ENCODE measurements at places on chromosomes 6 and 20.
A peak's percentile ranks its signal among the peaks of the same experiment; 100 is the strongest.

- no peak for DNase-seq
These were observed 243.9 kb upstream of the RUNX2 start for GRCh38 chr6:45084257-45084656.

DNA sequence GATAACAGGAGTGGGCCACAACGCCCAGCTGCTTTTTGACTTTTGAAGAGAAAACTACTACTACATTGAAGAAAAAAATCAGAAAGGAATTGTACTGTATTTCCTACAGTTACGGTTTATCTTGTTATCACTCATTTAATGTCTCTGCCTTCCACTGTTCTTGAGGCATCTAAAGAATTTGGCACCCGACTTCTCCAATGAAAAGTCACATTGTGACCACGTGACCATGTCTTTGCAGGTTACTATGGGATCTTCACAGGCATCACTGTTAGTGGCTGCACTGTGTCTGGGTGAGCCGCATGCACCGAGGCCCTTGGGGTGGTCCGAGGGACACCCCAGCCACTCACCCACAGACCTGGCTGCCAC is 26.8 kb downstream of the RRBP1 start:
- DNase-seq = no peak

GRCh38 chr6:169215201-169215681 is 38.4 kb downstream of the THBS2 start:
- DNase-seq = no peak

GRCh38 chr6:31225735-31226134 is 46.2 kb downstream of the HLA-C start:
- no peak for DNase-seq

- no peak for DNase-seq
These were observed 11.7 kb upstream of the FAM83C start for GRCh38 chr20:35303735-35304491.

GRCh38 chr6:111720931-111721496 is 115.3 kb upstream of the TRAF3IP2 start:
- DNase-seq = no peak

DNA sequence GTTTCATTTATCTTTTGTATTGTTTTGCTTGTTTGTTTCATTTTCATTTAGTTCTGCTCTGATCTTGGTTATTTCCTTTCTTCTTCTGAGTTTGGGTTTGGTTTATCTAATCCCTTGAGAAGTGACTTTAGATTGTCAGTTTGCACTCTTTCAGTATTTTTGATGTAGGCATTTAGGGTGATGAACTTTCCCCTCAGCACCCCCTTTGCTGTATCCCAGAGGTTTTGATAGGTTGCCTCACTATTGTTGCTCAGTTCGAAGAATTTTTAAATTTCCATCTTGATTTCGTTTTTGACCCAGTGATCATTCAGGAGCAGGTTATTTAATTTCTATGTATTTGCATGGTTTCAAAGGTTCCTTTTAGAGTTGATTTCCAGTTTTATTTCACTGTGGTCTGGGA is 119.6 kb upstream of the SSTR4 start:
- no peak for DNase-seq

GRCh38 chr20:46206025-46206424 is 87.9 kb downstream of the CD40 start:
- DNase-seq = no peak

- no peak for DNase-seq
These were observed 45.0 kb upstream of the ZBTB24 start for GRCh38 chr6:109527989-109528388.

- DNase-seq = no peak
These were observed 58.9 kb upstream of the L3MBTL3 start for GRCh38 chr6:129959358-129959930.

DNA sequence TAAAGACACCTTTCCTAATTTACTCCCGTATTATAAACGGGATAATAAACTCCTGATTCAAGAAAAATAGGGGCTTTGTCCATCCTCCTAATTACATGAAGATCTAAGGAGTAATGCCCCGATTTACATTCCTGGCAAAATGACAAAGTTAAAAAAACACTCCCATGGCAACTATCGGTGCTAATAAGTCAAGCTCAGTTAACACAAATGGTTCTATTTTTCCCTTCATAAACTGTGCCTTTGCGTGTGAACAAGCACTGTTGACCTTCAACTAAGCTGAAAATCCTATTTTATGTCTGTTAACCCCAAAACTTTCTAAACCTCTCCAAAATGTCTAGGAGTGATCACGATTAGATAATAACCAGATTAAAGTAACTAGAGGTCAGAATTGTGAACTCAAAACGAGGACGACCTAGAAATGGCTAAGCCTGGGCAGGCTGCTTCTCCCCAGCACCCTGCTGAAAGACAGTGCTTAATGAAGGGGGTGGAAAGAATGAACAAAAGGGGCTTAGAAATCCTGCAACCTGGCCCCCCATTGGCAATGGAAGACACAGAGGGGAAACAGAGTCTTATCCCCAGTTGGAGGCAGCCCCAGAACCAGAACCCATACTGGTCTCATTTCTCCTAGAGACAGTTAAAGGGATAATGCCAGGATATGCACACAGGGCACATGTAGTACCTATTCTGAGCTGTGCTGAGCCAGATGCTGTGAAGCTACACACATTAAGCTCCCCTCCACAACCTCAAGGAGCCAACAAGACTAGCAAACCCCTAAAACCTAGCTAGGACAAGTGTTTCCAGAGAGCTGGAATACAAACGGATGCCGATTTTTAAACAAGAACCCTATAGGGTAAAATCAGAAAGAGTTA is 23.0 kb downstream of the SLC23A2 start:
- no peak for DNase-seq

GRCh38 chr20:46219190-46219589 is 89.1 kb downstream of the CDH22 start:
- DNase-seq = no peak

DNA sequence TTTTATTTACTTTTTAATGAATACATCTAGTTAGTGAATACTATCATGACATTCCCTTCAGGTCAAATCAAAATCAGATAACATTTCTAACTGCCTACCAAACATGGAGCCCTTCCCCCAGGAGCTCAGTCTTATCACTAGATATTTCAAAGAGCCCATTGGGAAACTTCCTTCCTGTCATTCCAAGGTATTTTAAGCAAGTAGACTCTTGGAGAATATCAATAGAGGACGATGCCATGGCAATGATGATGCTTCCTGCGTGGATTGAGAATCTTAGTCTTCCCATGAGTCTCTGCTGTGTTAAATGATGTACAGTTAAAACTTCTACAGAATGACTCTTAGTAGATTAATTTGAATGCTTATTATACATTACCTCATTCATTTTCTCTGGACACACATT is 384.9 kb downstream of the CENPW start:
- no peak for DNase-seq

GRCh38 chr6:142824426-142824825 is 120.5 kb downstream of the HIVEP2 start:
- DNase-seq = no peak

- DNase-seq = no peak
These were observed 71.9 kb upstream of the SLC35B3 start for GRCh38 chr6:8507286-8507685.

DNA sequence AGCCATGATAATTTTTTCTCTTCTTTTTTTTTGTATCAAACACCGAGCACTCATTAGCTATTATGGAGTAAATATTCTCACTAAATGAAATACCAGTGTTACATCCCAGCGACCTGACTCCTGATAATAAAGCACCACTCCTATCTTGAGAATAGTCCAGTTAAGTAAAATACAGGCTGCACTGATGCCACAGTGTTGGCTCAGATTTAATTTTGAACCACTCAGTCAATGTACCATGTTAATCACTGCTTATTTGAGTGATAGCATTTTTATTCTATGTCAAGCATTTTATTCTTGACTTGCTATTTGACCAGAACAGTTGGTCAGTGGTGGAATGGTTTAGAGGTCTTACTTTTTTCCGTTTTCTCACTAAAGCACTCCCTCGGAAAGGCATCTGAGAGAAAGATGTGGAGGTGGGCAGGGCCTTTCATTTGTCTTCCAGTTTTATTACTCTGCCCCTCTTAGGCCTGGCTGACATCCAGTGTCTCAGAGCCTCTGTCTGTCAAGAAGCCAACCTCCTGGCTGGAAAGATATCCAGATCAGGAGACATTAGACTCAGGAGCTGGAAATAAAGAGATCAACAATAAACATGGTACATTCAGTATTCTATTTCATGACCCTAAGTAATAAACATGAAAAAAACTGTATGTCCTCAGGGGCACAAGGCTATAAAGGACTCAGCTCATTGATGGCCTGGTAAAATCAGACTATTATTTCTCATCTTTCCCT is 457.8 kb downstream of the EPM2A start:
- no peak for DNase-seq

DNA sequence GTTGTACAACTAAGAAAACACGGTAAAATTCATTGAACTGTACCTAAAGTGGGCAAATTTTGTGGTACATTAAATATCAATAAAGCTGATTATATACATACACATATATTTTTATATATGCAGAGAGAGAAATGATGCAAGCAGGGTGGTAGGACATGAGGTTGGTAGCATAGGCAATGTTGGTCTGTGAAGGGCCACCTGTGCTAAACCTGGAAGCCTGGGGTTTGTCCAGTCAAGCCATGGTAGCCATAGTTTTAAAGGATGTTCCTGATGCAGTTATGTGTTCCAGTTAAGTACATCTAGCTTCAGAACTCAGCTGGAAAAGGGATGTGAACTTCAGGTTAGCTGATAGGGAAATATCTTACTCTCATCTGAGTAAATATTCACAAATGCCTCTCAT is 60.1 kb downstream of the TRIM38 start:
- no peak for DNase-seq

DNA sequence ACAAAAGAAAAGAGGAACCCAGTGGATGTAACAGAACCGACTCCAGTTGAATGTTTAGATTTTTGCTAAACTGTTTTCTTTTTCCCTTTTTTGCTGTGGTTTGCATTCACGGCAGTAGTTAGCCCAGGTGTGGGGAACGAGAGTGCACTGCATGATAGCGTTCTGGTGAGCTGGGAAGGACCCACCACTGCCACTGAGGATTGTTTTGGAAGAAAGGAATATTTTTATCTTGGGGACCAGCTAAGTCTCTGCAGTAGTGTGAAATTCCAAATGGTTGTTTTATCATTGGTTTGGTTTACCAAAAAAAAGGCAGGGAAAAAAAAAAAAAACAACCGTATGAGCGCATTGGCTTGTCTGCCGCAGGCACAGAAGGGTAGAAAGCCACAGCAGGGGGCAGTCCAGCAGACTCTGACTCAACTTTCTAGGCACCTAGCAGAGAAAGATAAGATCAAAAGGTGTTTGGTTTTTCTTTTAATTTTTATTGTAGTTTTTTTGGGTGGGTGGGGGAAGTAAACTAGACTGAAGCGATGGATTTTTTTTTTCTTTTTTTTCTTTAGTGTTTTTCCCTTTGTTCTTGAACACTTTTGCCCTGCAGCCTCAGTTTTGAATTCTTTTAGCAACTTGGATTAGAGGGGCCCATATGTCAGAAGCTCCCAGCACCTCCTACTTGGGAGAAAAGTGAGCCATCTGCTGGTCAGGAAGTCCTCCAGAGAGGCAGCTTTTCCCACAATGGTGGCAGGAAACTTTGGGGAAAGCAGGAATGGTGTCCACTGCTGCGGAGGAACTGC is 13.5 kb upstream of the RAB5IF start:
- DNase-seq = no peak

GRCh38 chr6:169918239-169918953 is 167.0 kb downstream of the ERMARD start:
- DNase-seq = peak; percentile 12

GRCh38 chr6:14059791-14060436 is 57.7 kb upstream of the CD83 start:
- DNase-seq = peak; percentile 51

DNA sequence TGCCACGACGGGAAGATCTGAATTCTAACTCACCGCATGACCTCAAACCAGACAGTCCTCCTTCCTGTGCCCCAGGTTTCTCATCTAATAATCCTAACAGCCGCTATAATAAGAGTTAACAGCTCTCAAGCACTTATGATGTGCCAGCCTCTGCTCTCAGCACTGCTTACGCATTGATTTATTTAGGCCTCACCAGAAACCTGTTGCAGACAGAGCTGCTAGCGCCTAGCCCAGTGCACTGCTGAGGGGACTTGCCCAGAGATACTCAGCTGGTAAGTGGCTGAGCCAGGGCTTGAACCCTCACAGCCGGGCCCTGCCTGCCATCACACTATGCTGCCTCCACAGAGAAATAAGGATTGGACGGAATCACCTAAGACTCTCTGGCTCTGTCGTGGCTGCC is 37.7 kb downstream of the GRM4 start:
- DNase-seq = no peak

DNA sequence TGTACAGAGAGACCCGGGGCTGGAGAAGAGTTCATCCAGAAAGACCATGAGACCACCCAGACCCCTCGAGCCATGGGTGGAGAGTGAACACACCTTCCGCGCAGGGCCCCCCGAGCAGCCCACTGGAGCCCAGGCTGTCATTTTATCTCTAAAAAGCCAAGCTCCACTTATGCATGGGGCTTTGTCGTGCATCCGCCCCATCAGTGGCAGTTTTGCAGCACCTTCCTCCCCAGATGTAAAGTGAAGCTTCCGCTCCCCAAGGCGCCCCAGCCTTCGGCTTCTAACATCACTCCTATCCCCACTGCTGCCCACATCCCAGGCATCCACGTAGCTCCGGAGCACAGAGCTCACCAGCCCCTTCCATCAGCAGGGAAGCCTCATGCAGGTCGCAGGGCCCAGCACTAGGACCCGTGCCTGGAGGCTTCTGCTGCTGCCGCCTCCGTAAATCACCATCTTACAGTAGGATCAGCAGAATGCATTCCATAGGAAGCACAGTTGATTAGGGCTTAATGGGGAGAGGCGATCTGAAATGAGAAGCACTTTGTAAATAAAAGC is 301.1 kb downstream of the TAF4 start:
- no peak for DNase-seq

DNA sequence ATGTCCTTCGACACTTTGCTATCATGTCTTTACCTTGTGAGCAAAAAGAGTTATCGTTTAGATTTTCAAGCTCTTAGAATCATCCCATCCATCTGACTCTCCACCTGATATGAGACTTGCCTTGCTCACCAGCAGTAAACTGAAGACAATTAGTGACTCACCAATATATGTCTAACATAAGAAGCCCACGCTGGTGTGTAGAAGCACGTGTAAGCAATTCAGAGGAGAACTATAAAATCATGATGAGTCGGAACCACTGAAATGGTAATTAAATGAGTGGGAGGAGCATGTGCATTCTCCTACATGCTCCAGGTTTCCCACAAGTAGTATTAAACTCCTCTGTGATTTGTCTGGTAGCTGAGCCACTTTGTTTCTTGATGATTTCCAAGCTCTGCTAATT is 181.6 kb upstream of the RNF217 start:
- no peak for DNase-seq

GRCh38 chr20:8602389-8603116 is 466.3 kb upstream of the PLCB4 start:
- no peak for DNase-seq

GRCh38 chr6:108946695-108947094 is 98.5 kb downstream of the ARMC2 start:
- DNase-seq = no peak
